ENCODE measurements at places on chromosomes 1 and 21.

- DNase-seq, result no peak
These were observed 86.4 kb upstream of the JUN start for GRCh38 chr1:58870298-58870676.

DNA sequence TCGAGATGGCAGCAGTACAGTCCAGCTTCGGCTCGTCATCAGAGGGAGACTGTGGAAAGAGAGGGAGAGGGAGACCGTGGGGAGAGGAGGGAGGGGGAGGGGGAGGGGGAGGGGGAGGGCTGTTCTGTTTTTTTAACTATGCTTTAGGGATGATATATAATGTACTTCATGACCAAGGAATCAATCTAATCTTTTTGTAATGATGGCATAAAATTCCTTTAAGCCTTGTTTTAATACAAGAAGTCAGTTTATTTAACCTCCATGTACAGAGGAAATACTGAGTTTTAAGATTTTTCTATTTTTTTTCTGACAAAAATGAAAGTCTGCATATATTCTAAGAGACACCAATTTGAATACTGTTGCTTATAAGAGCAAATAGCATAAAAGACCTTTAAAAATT is 41.9 kb downstream of the PTBP2 start:
- no peak for DNase-seq

- DNase-seq, result no peak
These were observed 371.7 kb upstream of the LRRC7 start for GRCh38 chr1:69196071-69196470.

DNA sequence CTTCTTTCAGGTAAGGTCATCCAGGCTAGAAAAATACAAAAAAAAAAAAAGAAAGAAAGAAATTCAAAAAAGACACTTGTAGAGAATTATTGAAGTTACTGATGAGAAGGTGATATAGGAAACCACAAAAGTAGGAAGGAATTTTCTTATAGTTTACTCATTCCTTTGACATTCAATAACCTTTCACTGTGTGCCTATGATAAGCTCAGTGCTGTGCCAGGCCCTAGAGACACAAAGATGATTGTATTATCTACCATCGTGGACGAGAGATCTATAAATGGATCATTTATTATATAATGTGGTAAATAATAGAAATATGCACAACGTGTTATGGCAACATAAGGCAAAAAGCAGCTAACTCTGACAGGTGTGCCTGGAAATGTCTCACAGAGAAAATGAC is 109.6 kb upstream of the NGF start:
- DNase-seq, result no peak

- DNase-seq, result no peak
These were observed 10.5 kb upstream of the MDM4 start for GRCh38 chr1:204505674-204506200.

Data from hepatic stellate cell (primary cell).